Pericardium fibroblast (primary cell): ENCODE measurements at places on chromosomes 1 and 21. TPM values are rescaled to one million over a fixed set of nuclear protein-coding genes. Genes with fewer than 3 reads are reported as not detected.

Gene THEM5
- total RNA-seq: not detected in 2 replicates

Gene LCA5L
- 1.2 and 2.5 TPM in 2 replicates for total RNA-seq

Gene RGSL1
- not detected in 2 replicates for total RNA-seq

Gene MCOLN3
- total RNA-seq: not detected in 2 replicates

Gene ASPM
- total RNA-seq: 1.6 and 2.9 TPM in 2 replicates

Gene ANKRD34A
- 0.85 and 1.6 TPM in 2 replicates for total RNA-seq
